ENCODE measurements at places on chromosomes 5 and 9.

DNA sequence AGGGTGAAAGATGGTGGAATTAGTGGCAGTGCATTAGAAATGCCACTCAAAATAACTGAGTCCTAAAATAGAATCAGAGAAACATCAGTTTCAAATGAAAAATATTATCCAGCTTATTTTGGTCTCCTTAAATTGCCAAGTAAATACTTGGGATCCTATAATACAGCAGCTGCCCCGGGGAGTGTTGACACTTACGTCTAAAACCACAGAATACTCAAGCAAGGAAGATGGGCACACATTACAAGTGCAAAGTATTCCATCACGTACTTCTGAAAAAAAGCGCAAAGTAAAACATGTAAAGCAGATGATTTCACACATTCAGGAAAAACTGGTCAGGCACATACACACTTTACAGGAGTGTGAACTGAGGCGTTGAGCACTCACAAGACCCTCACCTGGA lies 2.4 kb upstream of the ARHGEF37 start:
- DNase-seq, result no peak

- DNase-seq, result no peak
Observed at GRCh38 chr5:109167586-109167985, 242.2 kb downstream of the PJA2 start.

GRCh38 chr5:173745557-173745956 lies 129.1 kb upstream of the BOD1 start:
- no peak for DNase-seq

DNA sequence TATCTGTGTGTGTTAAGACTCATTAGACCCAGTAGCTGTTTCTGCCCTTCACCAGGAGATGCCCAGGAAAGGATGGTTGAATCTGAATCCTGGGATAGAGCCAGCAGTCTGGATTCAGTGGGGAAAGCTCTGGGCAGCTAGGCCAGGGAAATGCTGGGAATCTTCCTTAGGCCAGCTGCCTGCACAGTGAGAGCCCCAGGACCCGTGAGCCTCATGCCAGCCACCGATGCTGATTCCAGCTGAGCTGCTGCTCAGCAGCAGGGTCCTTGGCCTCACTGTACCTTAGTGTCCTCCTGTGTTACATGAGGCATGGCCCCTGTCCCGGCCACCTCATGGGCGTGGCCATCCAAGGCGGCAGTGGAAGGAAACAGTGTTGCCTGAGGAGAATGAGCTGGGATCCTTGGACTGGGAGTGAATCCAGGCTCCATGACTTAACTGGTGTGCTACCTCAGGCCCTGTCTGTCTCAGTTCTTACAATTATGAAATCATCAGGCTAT lies 87.1 kb downstream of the AMBP start:
- no peak for DNase-seq

GRCh38 chr5:137164961-137165360 lies 334.2 kb downstream of the SPOCK1 start:
- no peak for DNase-seq

Measured in stimulated activated CD4-positive, alpha-beta T cell treated with anti-CD3 and anti-CD28 coated beads, Interleukin-1b, Interleukin-23, amount 100 ng/mL, for 1 hour (primary cell).